ENCODE measurements at places on chromosomes 7 and 10.

DNA sequence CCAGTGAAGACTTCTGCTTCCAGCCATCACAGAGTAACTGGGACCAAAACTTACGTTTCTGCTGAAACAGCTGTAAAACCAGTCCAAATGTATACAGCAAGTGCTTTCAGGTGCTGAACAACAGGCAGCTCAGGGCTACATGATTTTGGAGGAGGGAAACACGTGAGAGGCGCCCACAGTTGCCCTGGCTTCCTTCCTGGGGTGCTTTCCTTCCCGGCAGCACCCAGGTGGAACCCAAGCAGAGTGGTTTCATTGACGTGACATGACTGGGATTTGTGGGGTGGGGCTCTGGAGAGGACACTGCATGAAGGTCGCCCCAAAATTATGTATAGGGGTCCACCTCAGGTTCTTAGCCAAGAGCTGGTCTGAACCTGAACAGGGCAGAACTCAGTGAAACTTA, 34.2 kb downstream of the IL2RA start:
- DNase-seq = no peak

DNA sequence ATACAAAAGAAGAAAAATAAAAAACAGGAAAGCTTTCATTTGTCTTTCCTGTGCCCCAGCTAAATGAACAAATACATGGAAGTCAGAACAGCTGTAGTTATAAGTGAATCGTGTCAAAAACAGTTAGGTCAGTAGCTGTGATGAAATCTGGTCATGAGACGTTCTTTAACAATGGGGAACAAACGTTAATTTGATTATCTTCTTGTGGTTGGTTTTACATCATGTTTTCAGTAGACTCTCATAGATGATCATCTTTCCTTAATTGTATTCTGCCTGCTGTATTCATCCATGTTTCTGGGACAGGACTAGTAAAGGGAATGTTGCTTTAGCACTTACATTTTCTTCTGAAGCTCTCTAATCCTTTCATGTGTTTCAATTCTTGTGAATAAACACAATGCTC, 97.0 kb downstream of the PCLO start:
- DNase-seq = no peak

GRCh38 chr7:27210441-27211083, 10.7 kb upstream of the HOXA13 start:
- peak; percentile 60 for DNase-seq

GRCh38 chr10:86779220-86780017, 23.0 kb downstream of the BMPR1A start:
- no peak for DNase-seq
